ENCODE measurements at places on chromosomes 3 and 15.

DNA sequence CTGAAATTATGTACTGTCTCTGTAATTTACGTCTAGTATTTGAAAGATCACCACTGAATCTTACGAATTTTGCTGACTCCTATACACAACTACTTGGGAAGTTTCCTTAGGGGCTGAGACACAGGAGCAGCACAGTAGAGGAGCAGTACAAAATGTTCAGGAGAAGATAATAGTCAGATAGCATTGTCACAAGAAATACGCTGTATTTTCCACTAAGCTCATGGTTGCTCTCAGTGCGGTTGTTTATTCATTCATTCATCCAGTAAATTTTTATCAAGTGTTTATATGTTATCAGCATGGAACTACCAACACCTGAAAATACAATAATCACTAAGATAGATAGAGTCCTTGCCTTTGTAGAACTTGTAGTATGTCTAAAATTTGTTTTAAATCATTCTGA, 34.5 kb downstream of the ALCAM start:
- DNase-seq, result no peak

DNA sequence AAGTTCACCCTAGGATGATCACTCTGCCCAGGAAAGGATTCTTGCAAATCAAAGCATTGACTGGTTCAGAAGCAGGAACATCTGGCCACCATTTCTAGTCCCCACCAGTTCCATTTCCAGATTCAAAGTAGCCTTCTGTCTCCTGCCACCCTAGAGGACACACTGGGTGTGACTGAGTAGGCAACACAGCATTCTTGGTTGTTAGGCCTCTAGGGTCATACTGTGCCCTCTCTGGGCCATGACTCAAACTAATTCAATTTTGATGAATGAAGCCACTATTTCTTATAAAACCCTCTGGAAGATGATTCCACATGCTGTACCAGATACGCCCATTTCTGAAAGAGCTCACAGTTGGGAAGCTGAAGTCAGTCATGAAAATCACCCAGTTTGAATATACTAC, 69.7 kb downstream of the WDR76 start:
- DNase-seq, result no peak

DNA sequence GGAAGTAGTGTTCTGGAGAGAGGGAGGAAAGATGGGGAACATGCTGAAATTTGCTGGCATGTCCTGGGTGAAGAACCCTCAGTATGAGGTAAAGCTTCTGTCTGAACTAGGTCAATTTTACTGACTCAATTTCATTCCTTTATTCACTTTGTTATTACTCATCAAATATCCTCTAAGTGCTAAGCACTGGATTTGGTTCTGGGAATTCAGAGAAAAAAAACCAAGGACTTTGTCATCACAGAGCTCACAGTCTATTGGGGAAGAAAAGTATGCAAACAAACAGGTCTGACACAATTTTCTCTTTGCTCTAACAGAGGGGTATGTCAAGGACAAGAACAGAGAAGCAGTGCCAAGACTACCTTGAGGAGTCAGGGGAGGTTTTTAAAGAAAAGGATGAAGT, 68.0 kb downstream of the TFG start:
- DNase-seq, result no peak

DNA sequence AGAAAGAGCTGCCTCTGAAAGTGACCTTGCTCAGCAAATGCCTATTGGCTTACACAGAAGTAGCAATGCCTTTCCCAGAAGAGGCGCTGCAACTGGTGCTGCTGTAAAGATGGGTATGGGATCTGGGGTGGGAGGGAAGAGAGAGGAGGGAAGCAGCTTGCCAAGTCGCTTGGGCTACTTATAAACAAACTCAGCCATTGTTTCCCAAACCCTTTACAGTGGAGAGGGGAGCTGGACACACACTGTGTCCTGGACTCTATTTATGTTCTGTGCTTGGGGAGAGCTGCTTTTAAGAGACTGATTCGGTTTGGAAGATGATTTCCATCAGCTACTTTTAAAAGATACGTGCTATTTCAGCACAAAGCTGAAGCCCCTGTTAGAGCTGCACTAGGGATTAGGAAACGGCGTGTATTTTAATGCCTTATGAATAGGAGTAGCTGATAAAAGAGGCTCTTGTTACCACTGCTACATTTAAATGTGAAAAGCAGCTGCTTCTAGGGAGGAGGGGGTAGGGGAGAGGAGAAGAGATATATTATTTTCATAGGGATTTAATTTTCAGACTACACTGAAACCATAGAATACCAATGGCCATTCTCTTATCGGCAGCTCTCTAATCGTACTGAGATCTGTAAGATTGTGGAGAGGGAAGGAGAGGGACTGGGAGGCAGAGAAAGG, 440.6 kb downstream of the MCTP2 start:
- DNase-seq, result peak; percentile 39

DNA sequence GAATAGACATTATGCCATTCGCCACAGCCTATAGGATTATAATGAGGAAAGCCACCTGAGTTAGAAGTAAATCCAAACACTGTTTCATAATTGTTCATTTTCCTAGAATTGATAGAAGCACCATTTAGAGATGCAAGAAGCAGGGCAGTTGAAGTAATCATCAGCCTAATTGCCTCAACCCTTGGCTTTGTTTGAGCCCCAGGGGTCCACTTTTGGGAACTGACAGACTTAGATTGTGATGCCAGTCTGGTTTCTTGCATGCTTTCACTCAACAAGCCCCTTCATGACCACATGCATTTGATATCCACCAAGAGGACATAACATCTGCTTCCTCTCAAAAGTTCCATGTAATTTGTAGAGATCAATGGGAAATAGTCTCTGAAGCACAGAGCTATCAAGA, 97.2 kb upstream of the COL8A1 start:
- no peak for DNase-seq

DNA sequence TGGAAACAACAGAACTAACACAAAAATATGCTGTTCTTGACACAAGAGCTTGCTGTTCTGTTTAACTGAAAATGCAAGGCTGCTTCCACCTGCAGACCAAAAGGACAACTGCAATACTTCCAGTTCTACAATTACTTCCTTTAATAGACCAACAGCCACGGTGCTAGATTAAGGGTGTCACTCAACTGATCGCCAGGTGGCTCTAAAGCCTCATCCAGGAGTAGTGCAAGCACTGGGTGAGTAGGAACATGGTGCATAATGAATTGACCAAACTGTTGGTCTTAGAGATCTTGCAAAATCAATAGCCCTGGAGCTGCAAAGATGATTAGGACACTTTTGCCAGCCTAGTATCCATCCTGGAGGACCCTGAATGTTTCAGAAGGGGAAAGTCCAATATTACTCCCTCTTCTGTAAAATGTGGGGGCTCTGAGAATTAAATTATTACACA, 3.6 kb upstream of the CLDN16 start:
- no peak for DNase-seq

DNA sequence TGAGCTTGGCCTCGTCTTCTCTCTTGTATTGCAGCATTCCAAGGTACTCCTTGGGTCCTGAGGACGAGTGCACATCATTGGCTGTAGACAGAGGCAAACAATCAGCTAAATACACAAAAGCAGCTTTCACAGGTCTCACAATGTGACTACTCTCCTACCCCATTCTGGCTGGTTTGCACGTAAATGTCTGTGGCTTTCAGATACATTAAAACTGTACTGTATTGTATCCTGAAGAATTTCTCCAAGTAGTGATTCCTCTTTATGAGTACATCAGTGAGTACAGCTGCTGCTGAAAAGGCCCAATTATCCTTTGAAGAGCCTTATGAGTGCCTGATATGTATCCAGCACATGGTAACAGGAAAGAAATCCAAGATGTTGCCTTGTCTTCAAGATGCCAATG, 22.0 kb upstream of the GNB5 start:
- no peak for DNase-seq

DNA sequence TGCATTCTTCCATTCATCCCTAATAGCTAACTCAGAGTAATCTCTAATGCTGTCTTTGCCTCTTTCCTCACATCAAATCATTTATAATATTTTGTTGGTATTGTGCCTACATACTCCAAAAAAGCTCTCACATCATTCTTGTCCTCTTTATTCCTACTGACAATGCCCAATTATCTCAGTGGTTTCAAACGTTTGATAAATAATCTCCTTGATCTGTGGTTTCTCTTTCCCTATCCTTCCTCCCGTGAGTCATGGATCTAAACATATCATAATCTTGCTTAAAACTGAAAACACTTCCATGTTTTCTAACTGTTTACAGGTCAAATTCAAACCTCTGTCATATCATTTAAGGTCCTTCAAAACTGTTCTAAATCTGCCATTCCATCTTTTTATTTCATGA, 115.1 kb downstream of the CNTN6 start:
- no peak for DNase-seq

- no peak for DNase-seq
Measured at GRCh38 chr15:75235760-75236729, 22.1 kb upstream of the GOLGA6C start.

GRCh38 chr3:37986479-37987314, 3.9 kb upstream of the VILL start:
- DNase-seq, result no peak

GRCh38 chr3:147934451-147935180, 525.5 kb downstream of the ZIC1 start:
- DNase-seq, result no peak

- no peak for DNase-seq
Measured at GRCh38 chr3:26718315-26718714, 95.7 kb downstream of the LRRC3B start.
